Left ventricle myocardium superior (tissue), 1 donor: ENCODE measurements at places on chromosomes 5 and 9.
A peak's percentile ranks its signal among the peaks of the same experiment; 100 is the strongest.

- DNase-seq: peak; percentile 11
Measured at GRCh38 chr9:134052491-134052890, 15.3 kb downstream of the BRD3 start.

- no peak for DNase-seq
Measured at GRCh38 chr9:130242270-130243014, 23.1 kb upstream of the HMCN2 start.

DNA sequence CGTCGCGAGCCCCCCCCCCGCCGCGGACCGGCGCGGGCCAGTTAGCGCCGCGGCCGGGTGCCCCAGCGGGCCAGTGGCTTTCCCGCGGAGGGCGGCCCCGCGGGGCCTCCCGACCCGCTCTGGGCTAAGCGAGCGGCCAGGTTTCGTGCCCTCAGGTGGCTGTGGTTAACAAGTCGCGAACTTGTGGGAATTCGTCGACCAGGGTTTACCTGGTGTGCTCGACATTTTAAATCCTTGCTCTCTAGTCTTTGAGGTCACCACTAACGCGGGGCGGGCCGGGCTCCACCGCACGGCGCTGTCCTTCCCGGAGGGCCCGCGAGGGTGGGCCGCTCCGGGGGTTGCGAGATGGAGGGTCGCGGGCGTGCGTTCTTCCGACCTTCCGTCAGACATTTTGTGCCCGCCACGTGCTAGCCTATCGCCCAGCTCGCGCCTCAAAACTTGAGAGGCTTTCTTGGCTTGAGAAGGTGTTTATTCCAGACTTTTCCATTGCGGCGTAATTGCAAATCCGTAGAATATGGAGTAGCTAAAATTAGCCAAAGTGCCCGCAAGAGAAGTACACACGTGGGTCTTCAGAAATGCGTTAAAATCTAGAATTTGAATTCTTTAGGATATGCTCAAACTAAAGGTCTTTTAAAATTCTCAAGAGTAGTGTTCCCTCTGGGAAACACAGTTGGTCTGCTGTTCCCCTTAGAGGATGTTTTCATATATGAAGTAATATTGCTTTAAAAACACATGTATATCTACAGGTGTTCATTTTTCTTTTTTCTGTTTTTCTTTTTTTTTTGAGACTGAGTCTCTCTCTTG is 2.1 kb downstream of the ANP32B start:
- peak; percentile 48 for DNase-seq

DNA sequence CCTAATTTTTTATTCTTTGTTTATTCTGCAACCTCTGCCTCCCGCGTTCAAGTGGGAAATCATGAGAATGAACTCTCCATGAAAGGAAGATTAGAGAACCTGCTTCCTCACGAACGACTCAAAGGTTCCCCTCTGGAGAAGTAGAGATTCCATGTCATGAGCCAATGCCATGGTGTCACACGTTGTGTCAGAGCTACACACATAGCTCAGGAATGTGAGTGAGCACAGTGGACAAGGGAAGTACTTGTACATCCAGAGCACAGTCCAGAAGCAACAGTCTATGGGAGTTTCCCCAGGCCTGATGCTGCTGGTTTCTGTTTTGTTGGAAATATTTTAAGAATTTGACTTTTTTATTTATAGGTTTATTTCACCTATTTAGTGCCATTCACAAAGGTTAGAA is 26.8 kb upstream of the PPP2CA start:
- DNase-seq: no peak

DNA sequence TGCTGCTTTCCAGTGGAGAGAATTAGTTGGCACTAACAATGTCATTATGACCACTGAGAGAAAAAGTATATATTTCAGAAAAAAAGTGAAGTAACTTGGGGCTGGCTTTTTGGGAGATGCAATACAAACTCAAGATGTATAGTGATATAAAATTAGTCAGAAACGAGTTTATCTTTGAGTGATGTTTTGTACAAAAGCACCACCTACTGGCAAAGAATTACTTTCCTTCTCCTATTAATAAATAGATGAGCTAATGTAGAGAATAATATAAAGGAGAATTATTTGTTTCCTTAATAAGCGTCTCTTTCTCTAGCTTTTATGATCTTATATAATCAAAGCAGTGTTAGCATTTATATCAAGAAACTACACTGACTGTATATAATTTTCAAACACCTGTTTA is 158.8 kb downstream of the MEF2C start:
- no peak for DNase-seq

DNA sequence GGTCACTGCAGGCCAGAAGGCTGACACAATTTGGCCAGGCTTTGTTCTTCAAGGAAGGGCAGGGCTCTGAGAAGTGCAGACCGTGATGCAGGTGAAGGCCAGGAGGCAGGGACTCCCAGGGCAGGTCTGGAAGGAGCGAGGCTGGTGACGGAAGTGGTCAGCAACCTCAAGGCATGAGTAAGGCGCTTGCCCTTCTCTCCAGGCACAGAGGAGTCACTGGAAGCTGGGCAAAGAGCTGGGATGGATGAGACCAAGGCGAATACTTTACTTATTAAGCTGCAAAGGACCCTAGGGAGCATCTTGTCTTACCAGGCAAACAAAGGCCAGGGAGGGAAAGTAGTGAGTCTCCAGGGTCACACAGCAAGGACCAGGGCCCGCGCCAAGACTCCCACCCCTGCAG is 18.6 kb downstream of the IRF1 start:
- no peak for DNase-seq

DNA sequence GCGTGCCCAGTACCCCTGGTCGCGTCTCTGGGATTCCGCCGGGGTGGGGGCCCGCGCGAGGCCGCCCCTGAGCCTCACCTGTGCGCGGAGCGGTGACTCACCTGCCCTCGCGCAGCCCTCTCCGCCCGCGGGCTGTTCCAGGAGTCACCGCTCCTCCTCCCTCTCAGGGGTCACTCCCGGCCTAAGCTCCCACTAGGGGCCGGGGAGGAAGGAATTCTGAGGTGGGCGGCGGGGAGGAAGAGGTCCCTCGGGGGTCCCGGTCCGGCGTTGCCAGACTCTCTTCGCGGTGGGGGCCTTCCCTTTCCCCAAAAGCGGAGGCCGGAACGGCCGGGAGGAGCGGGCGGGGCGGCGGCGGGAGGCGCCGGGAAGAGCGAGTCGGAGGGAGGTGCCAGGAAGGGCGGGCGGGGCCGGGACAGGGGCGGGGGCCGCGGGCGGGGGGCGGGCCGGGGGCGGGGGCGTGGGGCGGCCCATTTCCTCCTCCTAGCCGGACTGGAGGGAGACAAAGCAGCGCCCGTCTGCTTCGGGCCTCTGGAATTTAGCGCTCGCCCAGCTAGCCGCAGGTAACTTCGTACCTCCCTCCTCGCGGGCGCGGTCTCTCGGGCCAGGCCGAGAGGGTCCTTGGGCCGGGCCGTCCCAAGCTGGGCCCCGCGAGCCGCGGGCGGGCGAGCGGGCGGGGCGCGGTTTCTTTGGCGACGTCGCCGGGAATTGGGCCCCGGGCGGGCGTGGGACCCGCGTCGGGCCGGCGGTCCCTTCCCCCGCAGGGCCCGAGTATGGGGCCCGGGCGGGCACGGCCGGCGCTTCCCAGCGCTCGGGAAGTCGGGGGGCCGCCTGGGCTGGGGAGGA is at the start of gene CTNNA1:
Gene CTNNA1, plus strand, starts transcription at position 475 of the 843 bp plus-strand sequence. CDS start 28,500 bp downstream, outside the sequence.
- DNase-seq: peak; percentile 87

DNA sequence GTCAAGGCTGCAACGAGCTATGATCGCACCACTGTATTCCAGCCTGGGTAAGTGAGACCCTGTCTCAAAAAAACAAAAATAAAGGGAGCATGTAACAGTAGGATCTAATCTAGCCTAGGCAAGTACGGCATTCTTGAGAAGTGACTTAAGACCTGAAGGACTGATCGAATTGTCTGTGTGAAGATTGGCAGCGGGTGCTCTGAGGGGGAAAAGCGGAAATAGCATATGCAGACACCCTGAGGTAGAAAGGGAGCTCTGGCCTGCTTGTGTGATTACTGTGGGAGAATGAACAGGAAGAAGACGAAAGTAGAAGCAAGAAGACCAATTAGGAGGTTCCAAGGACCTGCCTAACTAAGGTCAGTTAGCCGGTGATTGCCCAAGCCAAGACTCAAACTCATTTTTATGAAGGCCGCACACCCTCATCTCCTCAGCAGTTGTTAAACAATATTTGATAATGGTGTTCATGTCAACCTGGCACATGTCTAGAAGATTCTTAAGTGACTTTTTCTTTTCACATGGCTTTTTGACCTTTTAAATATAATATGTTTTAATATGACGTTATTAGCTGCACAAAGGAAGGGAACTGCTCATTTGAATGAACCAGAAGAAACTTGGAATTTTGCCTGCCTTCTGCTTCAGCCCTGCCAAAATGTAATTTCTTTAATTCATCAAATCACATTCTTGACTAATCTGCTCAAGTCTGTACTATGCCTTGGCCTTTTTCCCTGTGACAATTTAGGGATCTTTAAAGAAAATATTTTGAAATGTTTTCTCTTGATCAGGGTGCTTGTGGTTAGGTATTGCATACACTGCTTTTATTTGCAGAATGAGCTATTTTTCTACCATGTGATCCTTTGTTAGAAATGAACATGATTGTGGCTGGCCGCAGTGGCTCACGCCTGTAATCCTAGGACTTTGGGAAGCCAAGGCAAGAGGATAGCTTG is 289.2 kb upstream of the DMRT1 start:
- DNase-seq: no peak

DNA sequence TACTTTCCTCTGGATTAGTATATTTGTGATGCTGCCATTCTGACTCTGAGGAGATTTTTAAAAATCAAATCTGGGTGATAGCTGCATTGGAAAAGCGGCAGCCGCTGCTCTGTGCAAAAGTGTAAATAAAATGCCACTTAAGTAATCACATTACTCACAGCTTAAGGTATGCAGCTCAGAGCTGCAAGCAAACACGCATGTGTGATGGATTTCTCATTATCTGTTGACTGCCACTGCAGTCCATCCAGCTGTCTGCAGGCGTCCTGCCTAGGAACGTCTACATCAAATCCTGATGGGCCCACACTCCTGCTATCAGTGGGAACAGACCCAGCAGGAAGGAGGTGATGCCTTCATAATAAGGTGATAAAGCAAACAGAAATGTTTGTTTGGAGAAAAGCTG is 216.9 kb downstream of the SPOCK1 start:
- peak; percentile 44 for DNase-seq

DNA sequence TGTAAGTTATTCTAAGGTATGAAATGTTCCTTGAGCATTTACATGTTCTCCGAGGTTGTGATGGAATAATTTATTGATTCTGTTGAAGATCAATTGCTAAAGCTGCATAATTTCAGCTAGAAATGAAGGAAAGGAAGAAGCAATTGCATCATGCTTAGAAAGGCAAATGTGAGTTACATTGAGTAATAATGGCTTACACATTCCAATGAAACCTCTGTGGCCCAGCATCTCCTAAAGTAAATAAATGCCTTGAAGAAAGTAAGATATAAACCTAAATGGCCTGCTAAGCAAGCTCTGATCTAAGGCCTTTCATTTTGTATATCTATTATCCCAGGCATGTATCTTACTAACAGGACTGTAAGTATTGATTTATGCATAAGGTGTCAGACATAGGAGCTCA is 677.3 kb upstream of the RGMB start:
- DNase-seq: no peak

GRCh38 chr5:159218595-159219023 is 9.3 kb upstream of the RNF145 start:
- no peak for DNase-seq
